ENCODE measurements at places on chromosomes 1 and 21.

DNA sequence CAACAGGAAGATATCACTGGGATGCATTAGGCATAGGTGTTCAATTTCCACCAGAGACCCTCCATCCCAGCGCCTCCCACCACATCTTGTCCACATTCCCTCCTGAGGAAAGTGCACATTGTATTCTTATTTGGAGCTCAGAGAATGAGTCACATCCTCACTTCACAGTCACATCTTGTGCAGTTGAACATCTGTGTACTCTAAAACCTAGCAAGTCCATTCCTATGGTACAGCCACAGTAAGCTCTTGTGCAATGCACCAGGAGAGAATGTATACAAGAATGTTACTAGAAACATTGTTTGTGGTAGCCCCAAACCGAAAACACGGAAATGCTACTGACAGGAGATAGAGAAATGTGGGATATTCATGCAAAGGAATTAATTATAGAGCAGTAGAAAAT lies 1.6 kb upstream of the KDF1 start:
- DNase-seq, result no peak

DNA sequence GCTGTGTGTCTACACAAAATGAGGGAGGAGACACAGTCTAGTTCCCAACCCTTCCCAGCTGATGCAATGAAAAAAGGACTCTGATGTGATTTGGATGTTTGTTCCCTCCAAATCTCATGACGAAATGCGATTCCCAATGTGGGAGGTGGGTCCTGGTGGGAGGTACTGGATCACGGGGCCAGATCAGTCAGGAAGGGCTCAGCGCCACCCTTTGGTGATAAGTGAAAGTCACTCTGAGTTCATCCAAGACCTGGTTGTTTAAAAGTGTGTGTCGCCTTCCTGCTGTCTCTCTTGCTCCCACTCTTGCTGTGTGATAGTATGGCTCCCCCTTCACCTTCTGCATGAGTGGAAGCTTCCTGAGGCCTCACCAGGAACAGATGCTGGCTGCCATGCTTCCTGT lies 63.2 kb downstream of the GNG4 start:
- DNase-seq, result no peak

DNA sequence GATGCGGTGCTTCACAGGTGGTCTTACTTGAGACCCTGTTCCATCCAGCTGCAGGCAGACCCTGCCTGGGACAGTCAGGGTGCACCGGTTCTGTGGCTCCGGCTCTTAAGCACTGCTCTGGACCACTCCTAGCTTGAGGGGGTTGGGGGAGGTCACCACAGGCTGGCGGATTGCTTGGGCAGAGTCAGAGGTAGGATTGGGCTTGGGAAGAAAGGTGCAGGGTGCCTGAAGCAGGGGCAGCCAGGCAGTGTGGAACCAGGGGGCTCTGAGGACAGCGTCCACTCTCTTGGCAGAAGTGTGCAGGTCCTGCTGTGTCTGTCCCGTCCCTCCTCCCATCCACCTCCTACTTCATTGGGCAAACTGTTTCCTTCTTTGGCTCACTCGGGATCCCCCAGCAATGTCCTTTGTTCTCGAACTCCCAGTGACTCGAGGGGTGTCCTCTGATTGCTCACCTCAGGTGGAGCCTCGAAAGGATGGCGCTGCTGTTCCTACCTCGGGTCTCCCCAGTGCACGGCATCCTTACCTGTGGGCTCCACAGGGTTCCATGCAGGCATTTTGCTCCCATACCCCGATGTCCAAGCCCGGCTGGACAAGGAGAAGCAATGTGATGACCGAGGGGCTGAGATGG lies 1.7 kb downstream of the PDXK start:
- DNase-seq, result no peak

GRCh38 chr1:183554577-183554976 lies 35.7 kb downstream of the NCF2 start:
- no peak for DNase-seq

GRCh38 chr1:153072806-153073726 lies 1.7 kb upstream of the SPRR2B start:
- no peak for DNase-seq

DNA sequence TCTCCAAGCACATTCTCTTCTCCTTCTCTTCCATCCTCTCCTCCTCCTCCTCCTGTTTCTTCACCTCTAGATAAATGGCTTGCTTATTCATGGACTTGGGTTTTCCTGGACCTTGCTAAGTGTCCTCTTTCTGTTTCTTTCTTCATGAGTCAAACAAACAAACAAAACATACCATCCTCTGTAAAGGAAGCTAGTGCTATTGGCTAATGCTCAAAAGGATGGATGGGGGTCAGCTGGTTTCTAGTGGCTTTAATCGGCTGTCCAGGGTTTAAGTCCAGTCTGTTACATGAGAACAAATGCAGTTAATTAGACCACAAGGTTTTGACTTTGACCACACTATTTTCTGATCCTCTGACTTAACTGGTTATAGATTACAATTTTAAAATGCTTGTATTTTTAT lies 83.8 kb upstream of the TSPAN2 start:
- DNase-seq, result no peak

DNA sequence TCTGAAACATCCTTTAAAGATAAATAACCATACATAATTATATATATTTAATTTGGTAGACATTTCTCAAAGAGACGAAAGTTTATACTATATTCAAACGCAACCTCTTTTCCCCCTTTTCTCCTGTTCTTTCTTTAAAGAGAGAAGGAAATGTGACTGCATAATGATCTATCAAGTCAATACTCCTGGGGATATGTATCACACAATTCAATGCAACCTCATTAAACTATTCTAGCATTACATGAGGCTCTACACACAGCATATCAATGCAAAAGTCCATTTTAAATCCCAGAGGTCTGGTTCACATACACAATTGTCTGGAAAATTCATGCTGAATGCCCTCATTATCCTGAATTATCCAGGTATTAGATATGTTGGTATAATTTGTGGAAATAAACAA lies 330.7 kb downstream of the LMX1A start:
- DNase-seq, result no peak

GRCh38 chr1:27862671-27863537 lies 9.4 kb upstream of the THEMIS2 start:
- no peak for DNase-seq

GRCh38 chr1:21631944-21632887 lies 36.9 kb downstream of the RAP1GAP start:
- DNase-seq, result no peak

- no peak for DNase-seq
Observed at GRCh38 chr1:107821340-107821739, 143.6 kb downstream of the VAV3 start.

DNA sequence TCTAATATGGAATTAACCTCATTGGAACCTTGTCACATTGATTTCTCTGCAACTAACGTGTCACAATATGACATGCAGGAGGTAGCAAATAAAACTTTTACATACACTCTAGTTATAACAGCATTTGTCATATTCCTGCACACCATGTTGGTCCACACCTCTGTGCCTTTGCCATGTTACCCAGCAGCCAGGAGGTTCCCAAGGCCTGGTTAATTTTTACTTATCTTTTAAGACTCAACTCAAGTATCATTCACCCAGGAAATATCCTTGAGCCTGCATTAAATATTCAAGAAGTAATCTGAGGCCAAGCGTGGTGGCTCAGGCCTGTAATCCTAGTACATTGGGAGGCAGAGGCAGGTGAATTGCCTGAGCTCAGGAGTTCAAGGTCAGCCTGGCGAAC lies 447.2 kb upstream of the NR5A2 start:
- no peak for DNase-seq

- DNase-seq, result no peak
Observed at GRCh38 chr21:27366036-27366435, 399.1 kb upstream of the ADAMTS5 start.

GRCh38 chr1:50879137-50879536 lies 80.9 kb downstream of the FAF1 start:
- no peak for DNase-seq

DNA sequence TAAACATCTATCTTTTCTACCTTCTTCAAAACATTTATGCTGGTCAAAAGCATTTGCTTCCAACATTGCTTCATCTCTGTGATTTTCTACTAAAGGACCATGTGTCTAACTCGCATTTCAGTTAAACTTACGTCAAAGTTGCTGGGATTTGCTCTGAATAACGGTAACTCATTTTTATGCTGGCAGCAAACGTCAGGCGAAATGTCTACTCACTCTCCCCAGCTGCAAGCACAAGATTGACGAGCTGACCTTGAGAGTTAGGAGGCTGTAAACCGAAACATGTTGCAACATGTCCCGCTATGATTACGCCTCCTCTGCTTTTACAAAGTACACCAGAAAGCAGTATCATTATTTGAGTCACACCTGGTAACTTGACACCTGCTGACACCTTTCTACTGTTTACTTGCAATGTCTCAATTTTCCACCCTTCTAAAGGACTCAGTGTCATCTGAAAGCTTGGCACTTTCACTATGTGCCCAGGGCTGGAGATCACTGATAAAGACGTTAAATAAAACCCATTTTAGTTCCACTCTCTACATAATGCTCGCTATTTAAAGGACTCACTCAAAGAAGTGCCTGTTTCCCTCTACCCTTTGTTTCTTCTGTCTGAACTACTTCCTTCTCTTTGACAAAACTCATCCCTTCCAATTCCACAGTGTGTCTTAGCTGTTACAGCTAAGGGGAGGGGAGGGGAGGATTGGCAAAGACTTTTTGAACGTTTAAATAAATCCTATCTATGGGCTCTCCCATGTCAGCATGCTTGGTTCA lies 111.9 kb downstream of the PTPN14 start:
- DNase-seq, result no peak

DNA sequence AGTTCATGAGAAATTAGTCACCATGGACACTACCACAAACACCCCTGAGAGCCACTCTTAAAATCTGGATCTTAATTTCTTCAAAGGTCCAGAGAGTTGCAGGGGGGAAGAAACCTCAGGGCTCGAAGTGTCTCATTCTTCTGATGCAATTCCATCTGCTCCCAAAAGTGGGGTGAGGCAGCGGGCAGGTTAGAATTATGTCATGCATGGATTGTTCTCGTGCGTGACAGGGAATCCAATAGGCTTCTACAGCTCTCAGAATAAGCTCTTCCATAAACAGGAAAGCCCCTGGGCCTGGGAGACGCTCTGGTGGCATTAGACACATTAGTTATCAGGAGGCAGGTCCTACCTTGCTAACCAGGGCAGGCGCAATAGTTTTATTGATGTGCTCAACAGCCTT lies 8.4 kb downstream of the ENO1 start:
- DNase-seq, result no peak

DNA sequence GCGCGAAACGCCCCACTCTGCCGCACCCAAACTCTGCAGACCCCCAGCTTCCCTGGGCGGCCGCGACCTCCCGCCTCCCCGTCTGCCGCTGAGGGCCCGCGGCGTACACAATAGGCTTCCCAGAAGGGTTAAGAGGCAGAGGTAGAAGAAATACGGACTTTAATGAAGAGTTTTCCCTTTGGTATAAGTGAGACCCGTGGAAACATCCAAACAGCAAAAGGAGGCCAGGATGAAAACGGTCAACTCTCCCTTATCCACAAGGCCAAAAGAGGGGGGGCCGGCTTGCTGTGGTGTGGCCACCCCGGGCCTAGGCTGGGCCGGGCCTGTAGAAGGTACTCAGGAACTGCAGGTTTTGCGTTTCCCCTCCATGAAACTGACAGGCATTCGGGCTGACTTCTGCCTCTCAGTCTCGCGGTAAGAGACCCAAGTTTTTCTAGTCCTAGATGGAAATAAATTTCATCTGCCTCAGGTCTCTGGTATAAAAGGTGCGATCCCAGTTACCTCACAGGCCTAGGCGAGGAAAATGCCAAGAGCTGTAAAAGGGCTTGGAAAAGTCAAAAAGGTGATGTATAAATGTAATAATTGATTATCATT lies 671 bp upstream of the PYGO2 start:
- no peak for DNase-seq

- no peak for DNase-seq
Observed at GRCh38 chr1:193846876-193847604, 660.6 kb upstream of the B3GALT2 start.

- no peak for DNase-seq
Observed at GRCh38 chr1:57819893-57820292, 396.0 kb upstream of the DAB1 start.

GRCh38 chr1:204479387-204480136 lies 15.0 kb downstream of the PIK3C2B start:
- DNase-seq, result no peak

DNA sequence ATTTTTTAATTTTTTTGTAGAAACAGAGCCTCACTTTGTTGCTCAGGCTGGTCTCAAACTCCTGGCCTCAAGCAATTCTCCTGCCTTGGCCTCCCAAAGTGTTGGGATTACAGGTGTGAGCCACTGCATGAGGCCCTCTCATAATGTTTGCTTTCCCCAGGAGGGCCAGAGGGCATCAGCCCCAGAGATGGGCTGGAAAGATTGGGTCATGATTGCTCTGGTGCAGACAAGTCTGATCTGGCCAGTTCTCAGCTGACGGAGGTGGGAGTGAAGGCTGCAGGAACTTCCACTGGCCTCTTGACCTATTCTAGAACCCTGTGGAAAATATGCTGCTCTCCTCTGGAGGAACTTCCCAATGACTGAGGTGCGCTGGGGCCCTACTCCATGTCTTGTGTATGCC lies 43.4 kb upstream of the RD3 start:
- DNase-seq, result no peak

DNA sequence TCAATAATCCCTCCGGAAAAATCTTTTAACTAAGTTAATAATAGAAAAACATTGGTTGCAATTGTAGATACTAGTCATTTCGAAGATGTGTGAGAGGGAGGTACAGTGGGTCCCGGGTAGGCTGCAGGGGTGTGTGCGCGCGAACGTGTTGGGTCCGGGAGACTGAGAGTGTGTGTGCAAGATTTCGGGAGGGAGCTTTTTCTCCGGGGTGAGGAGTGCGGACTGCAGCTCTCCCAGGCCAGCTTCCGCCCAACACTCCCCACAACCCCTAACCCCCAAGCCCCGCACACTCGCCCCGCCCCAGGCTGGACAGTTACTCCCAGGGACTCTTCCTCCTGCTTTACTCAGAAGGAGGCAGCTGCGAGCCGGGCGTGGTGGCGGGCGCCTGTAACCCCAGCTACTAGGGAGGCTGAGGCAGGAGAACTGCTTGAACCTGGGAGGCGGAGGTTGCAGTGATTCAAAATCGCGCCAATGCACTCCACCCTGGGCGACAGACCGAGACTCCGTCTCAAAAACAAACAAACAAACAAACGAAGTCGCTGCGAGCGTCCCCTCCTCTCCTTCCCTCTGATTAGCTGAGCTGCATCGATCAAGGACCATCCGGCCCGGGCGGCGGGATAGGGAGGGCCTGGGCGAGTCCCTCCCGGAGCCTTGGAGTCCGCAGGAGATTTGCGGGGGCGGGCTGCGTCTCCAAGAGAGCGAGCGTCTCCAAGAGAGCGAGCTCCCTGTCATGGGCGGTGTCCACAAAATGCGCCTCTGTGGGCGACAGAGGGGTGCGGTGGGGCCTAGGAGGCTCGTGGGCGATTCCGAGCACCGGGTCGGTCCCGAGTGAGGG lies 28.3 kb upstream of the PPM1J start:
- DNase-seq, result no peak
